ENCODE measurements at places on chromosomes 4 and X. TPM values are rescaled to one million over a fixed set of nuclear protein-coding genes. Genes with fewer than 3 reads are reported as not detected.

GYG2 gene
- 8.6 TPM for total RNA-seq

- DNase-seq, result no peak
- H3K36me3 ChIP-seq, result no peaks in the 10 kb centered on the region
- no peaks in the 10 kb centered on the region for H3K4me1 ChIP-seq
- no peaks in the 10 kb centered on the region for H3K27me3 ChIP-seq
- H3K27ac ChIP-seq, result no peak overlapping the region
Measured at GRCh38 chr4:6658597-6659075, 18.2 kb downstream of the MRFAP1 start.

NCAPG gene
- total RNA-seq, result 0.24 TPM

DNA sequence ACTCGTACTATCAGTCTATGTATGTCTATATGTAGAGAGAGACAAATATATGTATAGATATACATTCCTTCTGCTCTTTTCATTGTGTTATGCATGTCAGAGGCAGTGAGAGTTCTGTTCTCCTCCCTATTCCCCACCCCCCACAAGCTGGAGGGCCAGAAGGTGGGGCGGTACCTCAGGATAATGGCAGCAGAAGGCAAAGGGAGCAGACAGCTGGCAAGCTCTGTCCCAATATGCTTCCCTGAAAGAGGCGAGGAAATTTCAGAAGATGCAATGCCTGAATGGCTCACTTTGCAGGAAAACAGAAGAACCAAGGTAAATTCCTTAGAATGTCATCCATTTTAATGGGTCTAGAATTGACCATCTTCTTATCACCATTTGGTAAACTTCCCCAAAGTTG is 114.4 kb downstream of the NAA11 start:
- DNase-seq, result no peak
- H3K4me3 ChIP-seq, result no peak overlapping the region
- H3K27me3 ChIP-seq, result no peaks in the 10 kb centered on the region
- no peak overlapping the region for H3K27ac ChIP-seq
- no peaks in the 10 kb centered on the region for H3K4me1 ChIP-seq
- no peaks in the 10 kb centered on the region for H3K36me3 ChIP-seq

GRCh38 chr4:8303485-8304281 is 34.1 kb downstream of the HTRA3 start:
- no peaks in the 10 kb centered on the region for H3K36me3 ChIP-seq
- no peak for DNase-seq
- H3K27me3 ChIP-seq, result no peaks in the 10 kb centered on the region
- H3K4me1 ChIP-seq, result no peaks in the 10 kb centered on the region

DNA sequence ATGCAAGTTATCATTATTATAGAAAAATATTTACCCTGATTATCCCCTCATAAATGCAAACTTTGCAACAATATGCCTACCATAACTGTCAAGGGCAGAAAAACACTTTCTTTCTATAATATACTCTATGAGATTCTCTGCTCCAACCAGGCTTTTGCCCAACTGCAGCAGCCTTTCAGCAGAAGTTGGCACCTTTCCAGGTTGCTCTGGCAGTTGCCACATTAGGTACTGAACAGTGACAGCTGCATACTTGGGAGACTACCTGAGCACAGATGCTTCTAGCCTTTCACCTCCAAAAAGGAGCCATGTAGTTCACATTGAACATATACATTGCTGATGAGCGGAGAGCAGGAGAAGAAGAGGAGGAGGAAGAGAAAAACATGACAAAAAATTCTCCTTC is 69.5 kb upstream of the BRWD3 start:
- DNase-seq, result peak; percentile 46
- no peaks in the 10 kb centered on the region for H3K36me3 ChIP-seq
- no peak overlapping the region for H3K4me3 ChIP-seq
- no peak overlapping the region for H3K27ac ChIP-seq
- H3K4me1 ChIP-seq, result no peaks in the 10 kb centered on the region

SLC34A2 gene
- 9.0 TPM for total RNA-seq

DNA sequence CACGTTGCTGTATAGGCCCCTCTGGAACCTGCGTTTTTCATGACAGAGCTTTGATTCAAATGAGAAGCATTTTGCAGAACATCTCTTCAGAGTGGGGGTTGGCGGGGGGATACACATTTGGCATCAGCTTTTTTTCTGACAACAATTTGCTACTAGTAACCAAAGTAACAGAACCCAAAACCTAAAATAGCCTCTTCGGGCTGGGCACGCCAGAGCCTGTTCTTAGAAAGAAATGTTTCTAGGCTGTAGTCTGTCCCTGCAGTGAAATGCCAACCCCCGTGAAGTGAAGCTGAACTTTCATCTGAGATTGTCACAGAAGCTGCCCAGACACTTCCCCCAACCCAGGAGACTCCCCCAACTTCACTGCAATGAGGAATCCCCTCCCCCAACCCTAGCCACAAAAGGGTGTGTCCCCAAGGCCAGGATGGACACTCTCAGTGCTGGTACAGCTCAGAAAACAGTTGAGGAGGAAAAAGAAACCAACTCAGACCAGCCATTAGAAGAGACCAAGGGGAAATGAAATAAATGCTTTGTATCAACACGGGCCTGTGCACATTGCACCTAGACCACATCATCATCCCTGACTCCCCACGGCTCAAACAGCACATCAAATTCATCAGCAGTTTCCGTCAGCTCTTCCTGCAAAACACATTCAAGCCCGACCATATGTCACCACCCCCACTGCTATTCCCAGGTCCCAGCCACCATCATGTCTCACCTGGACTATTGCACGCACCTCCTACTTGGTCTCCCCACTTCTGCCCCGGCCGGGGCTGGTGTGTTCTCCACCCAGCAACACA is 8.4 kb upstream of the MAN2B2 start:
- H3K27ac ChIP-seq, result no peak overlapping the region
- H3K36me3 ChIP-seq, result no peaks in the 10 kb centered on the region
- DNase-seq, result no peak
- H3K4me3 ChIP-seq, result no peak overlapping the region
- H3K4me1 ChIP-seq, result peaks cover 3% of the 10 kb centered on the region

TMA16 gene
- 18.3 TPM for total RNA-seq

GRCh38 chr4:84582988-84583875 is at the start of gene CDS1:
Gene CDS1, plus strand, starts transcription at chr4:84583127. Its CDS starts 275 bp downstream, at chr4:84583402.
- peaks cover 20% of the 10 kb centered on the region for H3K4me1 ChIP-seq
- H3K4me3 ChIP-seq, result peak within 1 kb of the TSS; percentile 87
- peak within 1 kb of the TSS; percentile 88 for H3K27ac ChIP-seq
- peak; percentile 64 for DNase-seq
